MCF 10A (cell line): ENCODE measurements at places on chromosomes 5 and 9. TPM values are rescaled to one million over a fixed set of nuclear protein-coding genes. Genes with fewer than 3 reads are reported as not detected.

DNA sequence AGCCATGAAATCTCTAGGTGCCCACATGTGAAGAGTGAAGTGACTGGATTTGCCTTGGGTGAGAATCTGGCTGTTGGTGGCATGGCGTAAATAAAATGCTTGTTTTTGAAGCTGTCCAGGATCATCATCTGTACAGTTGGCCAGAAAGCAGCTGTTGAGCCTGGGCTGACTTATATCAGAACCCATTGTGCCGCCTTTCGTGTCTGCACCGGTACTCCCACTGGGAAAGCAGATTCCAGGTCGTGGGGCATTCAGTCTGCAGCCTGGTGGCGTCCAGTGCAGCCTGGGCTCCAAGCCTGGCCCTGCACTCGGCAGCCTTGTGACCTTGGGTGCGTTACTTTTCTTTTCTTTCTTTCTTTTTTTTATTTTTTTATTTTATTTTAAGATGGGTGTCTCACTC lies 27.8 kb downstream of the PRRC2B start:
- no peak overlapping the region for H3K4me3 ChIP-seq
- peak overlapping the region; percentile 64 for H3K27ac ChIP-seq
- peaks cover 12% of the 10 kb centered on the region for H3K36me3 ChIP-seq

SLC34A3 gene
- total RNA-seq = not detected in 2 replicates

DNA sequence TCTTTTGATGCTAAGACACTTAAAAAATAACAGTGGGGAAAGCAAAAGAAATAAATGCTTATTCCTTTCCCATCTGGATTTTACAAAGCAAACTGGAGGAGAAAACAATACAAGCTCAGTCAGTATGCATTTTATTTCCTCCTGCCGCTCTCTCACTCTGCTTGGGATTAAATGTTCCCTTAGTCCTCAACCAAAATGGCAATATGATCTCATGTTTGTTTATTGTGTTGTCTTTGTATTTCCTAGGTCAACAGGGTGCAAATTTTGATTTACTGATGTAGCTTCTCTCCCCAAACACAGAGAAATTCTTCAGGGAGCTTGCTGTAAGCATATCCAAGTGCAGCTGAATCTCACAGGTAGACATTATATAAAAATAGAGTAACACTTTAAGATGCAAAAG lies 92.1 kb upstream of the ERBIN start:
- H3K4me3 ChIP-seq = no peak overlapping the region
- no peaks in the 10 kb centered on the region for H3K27me3 ChIP-seq
- H3K4me1 ChIP-seq = no peaks in the 10 kb centered on the region
- DNase-seq = no peak

GRCh38 chr5:40227931-40228330 lies 451.8 kb upstream of the PTGER4 start:
- H3K27ac ChIP-seq = no peak overlapping the region
- H3K4me3 ChIP-seq = no peak overlapping the region
- H3K36me3 ChIP-seq = no peaks in the 10 kb centered on the region
- peaks cover 9% of the 10 kb centered on the region for H3K4me1 ChIP-seq

- no peaks in the 10 kb centered on the region for H3K27me3 ChIP-seq
- H3K36me3 ChIP-seq = peaks cover 4% of the 10 kb centered on the region
- peaks cover 27% of the 10 kb centered on the region for H3K4me1 ChIP-seq
- DNase-seq = no peak
Observed at GRCh38 chr5:168329302-168329701, 37.9 kb downstream of the WWC1 start.

DNA sequence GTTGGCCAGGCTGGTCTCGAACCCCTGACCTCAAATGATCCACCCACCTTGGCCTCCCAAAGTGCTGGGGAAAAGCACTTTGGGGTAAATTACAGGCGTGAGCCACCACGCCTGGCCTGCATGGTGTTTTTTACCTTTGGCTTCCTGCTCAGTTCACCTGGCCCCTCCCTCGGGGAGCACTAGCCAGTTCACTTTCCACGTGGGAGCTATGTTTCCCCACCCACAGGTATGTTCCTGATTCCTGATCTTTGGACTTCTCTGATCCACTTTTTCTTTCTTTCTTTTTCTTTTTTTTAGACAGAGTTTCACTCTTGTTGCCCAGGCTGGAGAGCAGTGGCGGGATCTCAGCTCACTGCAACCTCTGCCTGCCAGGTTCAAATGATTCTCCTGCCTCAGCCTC lies 15.8 kb downstream of the DAB2IP start:
- peaks cover 34% of the 10 kb centered on the region for H3K27me3 ChIP-seq
- H3K27ac ChIP-seq = no peak overlapping the region
- no peaks in the 10 kb centered on the region for H3K36me3 ChIP-seq
- no peaks in the 10 kb centered on the region for H3K4me1 ChIP-seq

- DNase-seq = no peak
- H3K27ac ChIP-seq = no peak overlapping the region
- H3K27me3 ChIP-seq = peaks cover 53% of the 10 kb centered on the region
Observed at GRCh38 chr9:10706788-10707187, 94.0 kb upstream of the PTPRD start.

GRCh38 chr9:17063535-17064135 lies 71.2 kb upstream of the CNTLN start:
- no peak overlapping the region for H3K27ac ChIP-seq
- no peaks in the 10 kb centered on the region for H3K4me1 ChIP-seq
- H3K27me3 ChIP-seq = peaks cover 8% of the 10 kb centered on the region
- no peak overlapping the region for H3K4me3 ChIP-seq
- DNase-seq = peak; percentile 72
- H3K36me3 ChIP-seq = no peaks in the 10 kb centered on the region

NMUR2 gene
- total RNA-seq = not detected in 2 replicates

DNA sequence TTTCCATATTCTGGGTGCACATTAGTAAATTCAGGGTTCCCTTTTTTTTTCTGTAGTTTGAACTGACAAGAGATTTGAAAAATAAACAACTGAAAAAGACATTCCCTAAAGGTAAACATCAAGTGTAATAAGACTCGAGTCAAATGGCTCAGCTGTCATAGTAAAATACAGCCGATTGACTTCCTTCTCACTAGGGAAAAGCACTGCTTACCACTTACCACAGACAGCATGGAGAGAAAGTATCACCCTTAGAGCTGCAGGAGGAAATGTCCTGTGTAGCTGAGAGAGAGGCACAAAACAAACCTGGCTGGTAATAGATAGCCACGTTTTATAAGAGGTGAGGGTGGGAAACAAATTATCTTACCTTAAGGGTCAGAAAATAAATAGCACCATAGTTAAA lies 12.1 kb upstream of the DMAC1 start:
- H3K27ac ChIP-seq = no peak overlapping the region
- H3K4me3 ChIP-seq = no peak overlapping the region
- H3K4me1 ChIP-seq = no peaks in the 10 kb centered on the region

GRCh38 chr5:134100283-134101091 lies 14.0 kb upstream of the TCF7 start:
- H3K4me3 ChIP-seq = no peak overlapping the region
- H3K36me3 ChIP-seq = no peaks in the 10 kb centered on the region
- H3K27ac ChIP-seq = no peak overlapping the region
- no peaks in the 10 kb centered on the region for H3K27me3 ChIP-seq

GRCh38 chr5:131672776-131673175 lies 37.7 kb upstream of the RAPGEF6 start:
- DNase-seq = no peak
- peaks cover 9% of the 10 kb centered on the region for H3K4me1 ChIP-seq
- H3K36me3 ChIP-seq = peaks cover 100% of the 10 kb centered on the region
- no peak overlapping the region for H3K4me3 ChIP-seq
- H3K27ac ChIP-seq = peak overlapping the region; percentile 76

DNA sequence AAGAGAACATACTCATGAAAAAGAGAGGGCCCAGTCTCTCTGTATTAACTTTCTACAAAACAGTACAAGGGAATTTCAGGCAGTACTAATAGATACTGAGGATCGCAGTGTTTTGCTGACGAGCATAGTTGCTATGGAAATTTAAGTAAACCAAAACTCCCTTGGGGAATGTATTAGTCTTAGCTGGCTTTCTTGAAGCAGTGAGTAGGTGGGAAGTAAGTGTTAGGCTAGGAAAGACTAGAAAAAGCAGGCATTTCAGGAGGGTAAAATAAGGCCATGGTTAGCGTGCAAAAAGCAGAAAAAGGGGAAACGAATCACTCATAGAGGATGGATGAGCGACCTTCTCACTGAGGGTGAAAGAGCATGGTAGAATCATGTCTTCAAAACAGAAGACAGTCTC lies 84.3 kb upstream of the ACTBL2 start:
- H3K27ac ChIP-seq = no peak overlapping the region
- H3K4me1 ChIP-seq = no peaks in the 10 kb centered on the region
- no peak overlapping the region for H3K4me3 ChIP-seq
- DNase-seq = no peak
- H3K27me3 ChIP-seq = peaks cover 64% of the 10 kb centered on the region

- peaks cover 17% of the 10 kb centered on the region for H3K4me1 ChIP-seq
- H3K36me3 ChIP-seq = peaks cover 33% of the 10 kb centered on the region
- no peak overlapping the region for H3K4me3 ChIP-seq
- no peak for DNase-seq
- H3K27ac ChIP-seq = no peak overlapping the region
Observed at GRCh38 chr9:106954974-106955850, 92.2 kb downstream of the ZNF462 start.

ZFYVE16 gene
- total RNA-seq = 34.8 and 36.9 TPM in 2 replicates

GRCh38 chr5:173920024-173920753 lies 32.0 kb downstream of the CPEB4 start:
- no peak for DNase-seq
- H3K27ac ChIP-seq = no peak overlapping the region
- no peaks in the 10 kb centered on the region for H3K27me3 ChIP-seq
- H3K4me1 ChIP-seq = peaks cover 25% of the 10 kb centered on the region

DNA sequence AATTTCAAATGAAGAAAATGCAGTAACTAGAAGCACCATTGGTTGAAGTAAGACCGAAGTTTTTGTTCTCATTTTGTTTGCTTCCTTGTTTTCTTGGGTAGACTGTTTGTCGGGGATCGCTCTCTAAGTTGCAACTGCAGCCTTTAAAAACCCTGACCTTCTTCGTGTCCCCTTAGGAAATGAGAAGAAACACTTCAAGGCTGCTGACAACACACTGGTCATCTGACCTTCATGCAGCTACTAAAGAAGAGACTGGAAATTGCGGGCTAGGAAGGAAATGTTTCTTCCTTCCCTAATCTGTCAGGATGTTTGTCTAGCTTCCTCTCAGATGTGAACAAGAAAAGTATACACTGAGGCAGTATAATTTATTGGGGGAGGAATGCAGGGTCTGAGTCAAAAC lies 50.7 kb upstream of the CHSY3 start:
- DNase-seq = no peak
- no peak overlapping the region for H3K4me3 ChIP-seq
- no peak overlapping the region for H3K27ac ChIP-seq
- no peaks in the 10 kb centered on the region for H3K36me3 ChIP-seq
- H3K4me1 ChIP-seq = peaks cover 10% of the 10 kb centered on the region
- peaks cover 7% of the 10 kb centered on the region for H3K27me3 ChIP-seq

- H3K27ac ChIP-seq = no peak overlapping the region
- H3K27me3 ChIP-seq = no peaks in the 10 kb centered on the region
- no peak for DNase-seq
- H3K4me3 ChIP-seq = no peak overlapping the region
- no peaks in the 10 kb centered on the region for H3K36me3 ChIP-seq
Observed at GRCh38 chr5:174234388-174234787, 188.9 kb downstream of the NSG2 start.

ZFR gene
- 109 and 111 TPM in 2 replicates for total RNA-seq

TNFSF8 gene
- not detected in 2 replicates for total RNA-seq

TOMM5 gene
- total RNA-seq = 151 and 164 TPM in 2 replicates

ADCY2 gene
- total RNA-seq = not detected in 2 replicates

DNA sequence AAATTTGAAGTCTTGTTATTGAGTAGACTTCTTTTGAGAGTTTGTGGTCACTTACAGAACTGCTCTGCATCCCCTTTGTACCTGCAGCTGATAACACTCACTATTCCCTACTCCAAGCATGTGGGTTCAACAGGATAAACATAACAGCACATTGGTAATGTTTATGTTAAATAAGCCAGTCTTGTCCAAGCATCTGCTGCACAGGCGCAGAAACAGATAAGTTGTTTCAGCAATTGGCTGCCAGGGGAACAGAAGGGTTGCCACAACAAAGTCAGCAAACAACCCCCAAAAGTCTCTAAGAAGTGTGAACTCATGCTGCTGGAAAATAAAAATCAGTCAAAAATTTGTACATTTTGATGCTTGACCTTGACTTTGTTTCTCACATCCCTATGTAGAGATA lies 174.6 kb downstream of the GDNF start:
- H3K27ac ChIP-seq = no peak overlapping the region
- peaks cover 21% of the 10 kb centered on the region for H3K4me1 ChIP-seq
- no peaks in the 10 kb centered on the region for H3K36me3 ChIP-seq
- no peak overlapping the region for H3K4me3 ChIP-seq
